ENCODE measurements at places on chromosomes 11 and 22.

DNA sequence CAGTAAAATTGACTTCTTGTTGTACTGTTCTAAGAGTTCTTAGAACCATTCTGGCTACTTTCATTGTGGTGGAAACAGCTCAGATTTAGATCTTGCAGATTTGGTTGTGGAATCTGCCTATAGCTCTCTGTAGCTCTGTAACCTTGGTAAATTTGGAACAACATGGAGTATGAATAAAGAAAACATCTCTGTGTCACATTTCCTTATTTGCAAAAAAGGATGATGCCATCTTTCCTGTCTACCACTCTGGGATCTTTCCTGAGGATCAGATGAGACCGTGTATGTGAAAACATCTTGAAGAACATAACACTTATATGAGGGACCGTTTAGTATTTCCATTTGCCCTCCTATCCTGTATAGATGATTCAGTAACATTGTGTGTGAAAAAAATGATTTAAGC lies 9.1 kb downstream of the ACRV1 start:
- H3K4me3 ChIP-seq: no peak overlapping the region
- no peaks in the 10 kb centered on the region for H3K4me1 ChIP-seq
- no peak for DNase-seq

DNA sequence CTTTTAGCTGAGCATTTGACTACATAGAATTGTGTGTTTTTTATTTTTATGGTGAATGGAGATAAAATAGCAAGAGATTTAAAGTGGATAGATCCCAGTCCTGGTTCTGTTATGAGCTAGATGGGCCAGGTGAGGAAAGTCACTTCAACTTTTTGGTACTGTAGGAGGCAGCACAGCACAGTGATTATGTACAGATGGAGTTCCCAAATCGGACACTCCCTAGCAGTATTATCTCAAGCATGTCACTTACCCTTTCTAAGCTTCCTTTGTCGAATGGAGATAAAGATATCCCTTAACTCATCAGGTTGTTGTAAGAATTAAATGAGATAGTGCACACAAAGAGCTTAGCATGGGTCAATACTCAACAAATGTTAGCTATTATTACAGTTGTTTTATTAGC lies 5.3 kb downstream of the EXPH5 start:
- no peak overlapping the region for H3K27ac ChIP-seq
- no peak overlapping the region for H3K4me3 ChIP-seq
- no peaks in the 10 kb centered on the region for H3K27me3 ChIP-seq
- peaks cover 8% of the 10 kb centered on the region for H3K4me1 ChIP-seq

GRCh38 chr22:37169406-37169805 lies 18.6 kb downstream of the C1QTNF6 start:
- H3K4me1 ChIP-seq: peaks cover 16% of the 10 kb centered on the region
- H3K36me3 ChIP-seq: no peaks in the 10 kb centered on the region
- H3K4me3 ChIP-seq: no peak overlapping the region
- H3K27me3 ChIP-seq: no peaks in the 10 kb centered on the region
- no peak for DNase-seq
- no peak overlapping the region for H3K27ac ChIP-seq

- H3K4me1 ChIP-seq: no peaks in the 10 kb centered on the region
- H3K36me3 ChIP-seq: no peaks in the 10 kb centered on the region
- DNase-seq: no peak
- no peak overlapping the region for H3K27ac ChIP-seq
Observed at GRCh38 chr11:67654225-67654624, 3.7 kb upstream of the ACY3 start.

GRCh38 chr11:81915045-81915444 lies 818.6 kb downstream of the FAM181B start:
- no peaks in the 10 kb centered on the region for H3K36me3 ChIP-seq
- DNase-seq: no peak
- H3K4me3 ChIP-seq: no peak overlapping the region
- no peaks in the 10 kb centered on the region for H3K4me1 ChIP-seq

DNA sequence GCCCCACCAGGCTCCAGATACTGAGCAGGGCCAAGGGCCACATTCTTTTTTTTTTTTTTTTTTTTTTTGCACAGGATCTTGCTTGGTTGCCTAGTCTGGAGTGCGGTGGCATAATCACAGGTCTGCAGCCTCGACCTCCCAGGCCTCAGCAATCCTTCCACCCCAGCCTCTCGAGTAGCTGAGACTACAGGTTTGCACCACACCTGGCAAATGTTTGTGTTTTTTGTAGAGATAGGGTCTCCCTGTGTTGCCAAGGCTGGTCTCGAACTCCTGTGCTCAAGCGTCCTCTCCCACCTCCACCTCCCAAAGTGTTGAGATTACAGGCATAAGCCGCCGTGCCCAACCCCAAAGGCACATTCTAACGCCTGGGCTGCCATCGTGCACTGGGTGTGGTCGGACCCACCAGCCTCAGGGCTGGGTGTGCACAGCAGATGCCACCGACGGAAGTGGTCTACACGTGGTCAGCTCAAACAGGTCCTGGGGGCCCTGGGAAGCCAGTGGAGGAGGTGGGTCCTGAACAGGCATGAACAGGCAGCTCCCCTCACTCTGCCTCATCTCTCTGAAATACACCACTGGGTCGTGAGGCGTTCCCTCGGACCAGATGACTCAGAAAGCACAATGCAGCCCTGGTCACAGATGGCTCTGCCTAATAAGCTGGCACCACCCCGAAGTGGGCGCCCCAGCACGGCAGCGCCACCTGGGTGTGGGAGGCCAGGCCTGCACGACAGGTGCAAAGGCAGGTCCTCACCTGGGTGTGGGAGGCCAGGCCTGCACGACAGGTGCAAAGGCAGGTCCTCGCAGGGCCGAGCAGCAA lies 5.1 kb upstream of the B4GALNT4 start:
- peaks cover 39% of the 10 kb centered on the region for H3K27me3 ChIP-seq
- no peaks in the 10 kb centered on the region for H3K36me3 ChIP-seq
- no peak for DNase-seq

- no peak for DNase-seq
- H3K27ac ChIP-seq: no peak overlapping the region
- H3K27me3 ChIP-seq: no peaks in the 10 kb centered on the region
- H3K36me3 ChIP-seq: peaks cover 14% of the 10 kb centered on the region
- H3K4me1 ChIP-seq: peaks cover 13% of the 10 kb centered on the region
Observed at GRCh38 chr11:34928960-34929680, 12.7 kb downstream of the PDHX start.

- no peak overlapping the region for H3K27ac ChIP-seq
- H3K27me3 ChIP-seq: no peaks in the 10 kb centered on the region
- H3K4me1 ChIP-seq: no peaks in the 10 kb centered on the region
- H3K36me3 ChIP-seq: no peaks in the 10 kb centered on the region
Observed at GRCh38 chr22:44068422-44069191, 44.5 kb downstream of the PARVB start.

GRCh38 chr11:116772443-116773202 lies at the start of gene BUD13:
Gene BUD13 (minus strand): TSS chr11:116772987. CDS start chr11:116772964, 23 bp downstream.
- H3K36me3 ChIP-seq: peaks cover 15% of the 10 kb centered on the region
- DNase-seq: peak; percentile 90
- H3K4me3 ChIP-seq: peak within 1 kb of the TSS; percentile 85
- peaks cover 26% of the 10 kb centered on the region for H3K4me1 ChIP-seq

GRCh38 chr11:66854729-66855211 lies 2.1 kb upstream of the LRFN4 start:
- no peaks in the 10 kb centered on the region for H3K27me3 ChIP-seq
- no peak overlapping the region for H3K4me3 ChIP-seq
- peaks cover 6% of the 10 kb centered on the region for H3K4me1 ChIP-seq
- H3K27ac ChIP-seq: no peak overlapping the region

DNA sequence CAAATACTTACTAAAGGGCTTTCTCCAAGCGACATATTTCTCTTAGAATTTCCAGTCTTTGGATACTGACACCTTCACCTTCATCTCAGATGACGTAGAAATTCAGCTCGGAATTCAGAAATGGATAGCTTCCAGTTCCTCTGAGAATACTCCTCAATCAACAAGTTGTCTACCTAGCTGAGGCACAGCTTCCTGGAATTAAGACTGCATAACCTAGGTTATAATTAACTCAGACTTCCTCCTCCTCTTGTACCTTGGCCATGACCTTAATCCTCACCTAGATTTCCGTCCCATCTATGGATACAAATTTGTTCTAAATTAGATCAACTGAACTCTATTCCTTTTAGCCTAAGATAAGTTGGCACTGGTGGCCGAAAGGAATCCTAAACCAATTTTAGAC lies 17.4 kb downstream of the ATP5MG start:
- no peak overlapping the region for H3K27ac ChIP-seq
- peaks cover 21% of the 10 kb centered on the region for H3K4me1 ChIP-seq
- H3K27me3 ChIP-seq: no peaks in the 10 kb centered on the region
- H3K4me3 ChIP-seq: no peak overlapping the region

GRCh38 chr11:62171261-62171723 lies 18.7 kb upstream of the SCGB1D1 start:
- peaks cover 5% of the 10 kb centered on the region for H3K4me1 ChIP-seq
- peak; percentile 77 for DNase-seq
- no peak overlapping the region for H3K27ac ChIP-seq
- no peaks in the 10 kb centered on the region for H3K27me3 ChIP-seq

DNA sequence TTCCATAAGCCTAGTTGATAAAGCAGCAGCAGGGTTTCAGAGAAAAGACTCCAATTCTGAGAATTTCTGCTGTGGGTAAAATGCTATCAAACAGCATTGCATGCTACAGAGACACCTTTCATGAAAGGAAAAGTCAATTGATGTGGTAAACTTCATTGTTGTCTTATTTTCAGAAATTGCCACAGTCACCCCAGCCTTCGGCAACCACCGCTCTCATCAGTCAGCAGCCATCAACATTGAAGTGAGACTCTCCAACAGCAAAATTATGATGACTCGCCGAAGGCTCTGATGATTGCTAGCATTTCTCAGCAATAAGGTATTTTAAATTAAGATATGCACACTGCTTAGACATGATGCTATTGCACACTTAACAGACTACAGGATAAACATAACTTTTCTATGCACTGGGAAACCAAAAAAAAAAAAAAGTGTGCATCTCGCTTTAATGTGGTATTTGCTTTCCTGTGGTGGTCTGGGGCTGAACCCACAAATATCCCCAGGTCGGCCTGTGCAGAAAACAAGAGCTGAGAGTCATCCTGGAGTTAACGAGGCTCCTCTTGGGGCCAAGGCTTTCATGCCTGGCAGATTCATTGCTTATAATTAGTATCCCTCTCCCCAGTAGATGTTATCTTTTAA lies 192.1 kb downstream of the CTTN start:
- no peaks in the 10 kb centered on the region for H3K4me1 ChIP-seq
- no peaks in the 10 kb centered on the region for H3K36me3 ChIP-seq
- no peak for DNase-seq
- no peaks in the 10 kb centered on the region for H3K27me3 ChIP-seq
- no peak overlapping the region for H3K27ac ChIP-seq

- peaks cover 20% of the 10 kb centered on the region for H3K4me1 ChIP-seq
- DNase-seq: no peak
- peak overlapping the region; percentile 93 for H3K27ac ChIP-seq
- H3K36me3 ChIP-seq: peaks cover 23% of the 10 kb centered on the region
- no peaks in the 10 kb centered on the region for H3K27me3 ChIP-seq
Observed at GRCh38 chr11:65541093-65541982, 16.5 kb downstream of the SCYL1 start.

DNA sequence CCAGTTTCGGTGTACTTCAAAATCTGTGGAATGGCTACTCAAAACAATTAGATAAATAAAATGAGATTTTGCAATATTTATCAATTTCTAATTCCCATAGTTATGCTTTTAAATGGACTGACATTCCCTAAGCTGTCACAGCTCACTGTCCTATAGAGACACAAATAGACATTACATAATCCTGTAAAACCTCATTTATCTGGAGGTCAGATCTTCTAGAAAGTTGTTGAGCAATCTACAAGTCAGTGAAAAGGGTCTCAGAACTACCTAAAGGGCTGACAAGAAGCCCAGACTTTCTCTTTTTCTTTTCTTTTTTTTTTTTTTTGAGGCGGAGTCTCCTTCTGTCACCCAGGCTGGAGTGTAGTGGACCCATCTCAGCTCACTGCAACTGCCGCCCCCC lies 12.0 kb downstream of the ALG8 start:
- H3K36me3 ChIP-seq: no peaks in the 10 kb centered on the region
- H3K27me3 ChIP-seq: no peaks in the 10 kb centered on the region
- H3K4me3 ChIP-seq: no peak overlapping the region
- no peak overlapping the region for H3K27ac ChIP-seq

- H3K4me3 ChIP-seq: no peak overlapping the region
- H3K36me3 ChIP-seq: peaks cover 31% of the 10 kb centered on the region
- no peaks in the 10 kb centered on the region for H3K27me3 ChIP-seq
- DNase-seq: no peak
- H3K4me1 ChIP-seq: no peaks in the 10 kb centered on the region
- H3K27ac ChIP-seq: no peak overlapping the region
Observed at GRCh38 chr11:77981346-77981947, 13.0 kb downstream of the INTS4 start.

- H3K27ac ChIP-seq: peak overlapping the region; percentile 35
- H3K36me3 ChIP-seq: no peaks in the 10 kb centered on the region
- H3K4me3 ChIP-seq: no peak overlapping the region
- DNase-seq: peak; percentile 52
Observed at GRCh38 chr11:123504401-123504800, 74.3 kb downstream of the GRAMD1B start.

- H3K4me1 ChIP-seq: peaks cover 19% of the 10 kb centered on the region
- peaks cover 11% of the 10 kb centered on the region for H3K27me3 ChIP-seq
- no peaks in the 10 kb centered on the region for H3K36me3 ChIP-seq
- peak; percentile 83 for DNase-seq
- no peak overlapping the region for H3K4me3 ChIP-seq
Observed at GRCh38 chr11:45655347-45655756, 10.1 kb downstream of the CHST1 start.

GRCh38 chr11:1641096-1641495 lies 11.5 kb downstream of the KRTAP5-5 start:
- DNase-seq: no peak
- H3K27ac ChIP-seq: no peak overlapping the region
- no peaks in the 10 kb centered on the region for H3K4me1 ChIP-seq
- H3K4me3 ChIP-seq: no peak overlapping the region

GRCh38 chr22:33897448-33897835 lies 22.8 kb downstream of the LARGE1 start:
- H3K27me3 ChIP-seq: no peaks in the 10 kb centered on the region
- H3K27ac ChIP-seq: no peak overlapping the region

- no peak overlapping the region for H3K4me3 ChIP-seq
- no peaks in the 10 kb centered on the region for H3K36me3 ChIP-seq
- H3K27me3 ChIP-seq: peaks cover 10% of the 10 kb centered on the region
- DNase-seq: peak; percentile 25
Observed at GRCh38 chr11:73268671-73269271, 3.4 kb upstream of the P2RY6 start.
